RCC 7860 (cell line): ENCODE measurements at places on chromosomes 7 and 10.

GRCh38 chr7:29309041-29309854, 114.7 kb downstream of the CHN2 start:
- no peak for DNase-seq

- no peak for DNase-seq
Observed at GRCh38 chr7:27191161-27191731, 6.2 kb upstream of the HOXA11 start.

GRCh38 chr7:77855371-77856083, 57.0 kb downstream of the PHTF2 start:
- no peak for DNase-seq

- DNase-seq: peak; percentile 100
Observed at GRCh38 chr7:94183289-94183749, 179.2 kb upstream of the BET1 start.

GRCh38 chr7:24756545-24757352, 515 bp downstream of the GSDME start:
- peak; percentile 30 for DNase-seq
